ENCODE measurements at places on chromosomes 5 and 9.

- DNase-seq = peak; percentile 68
These were observed 194.4 kb downstream of the RGS3 start for GRCh38 chr9:113657765-113658544.

GRCh38 chr5:72042097-72042496 is 65.2 kb upstream of the MAP1B start:
- DNase-seq = no peak

DNA sequence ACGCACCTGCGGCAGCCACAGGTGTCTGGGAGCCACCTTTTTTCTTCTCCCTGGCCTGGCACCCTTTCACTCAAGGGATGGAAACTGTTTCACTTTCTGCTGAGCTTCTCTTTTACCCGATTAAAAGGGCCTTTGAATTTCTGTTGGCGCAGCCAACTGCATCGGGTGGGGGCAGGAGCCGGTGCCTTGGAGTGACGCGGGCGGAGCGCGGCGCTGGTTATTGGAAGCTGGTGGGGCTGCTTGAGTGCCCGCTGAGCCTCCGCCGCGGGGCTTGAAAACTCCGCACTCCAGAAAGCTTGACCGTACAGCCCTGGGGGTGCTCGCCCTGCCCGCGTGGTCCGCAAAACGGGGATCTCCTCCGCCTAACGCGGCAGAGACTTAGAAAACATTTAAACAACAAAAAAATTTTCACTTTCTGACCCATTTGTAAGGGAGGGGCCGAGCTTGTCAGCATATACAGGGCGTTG is 52.0 kb upstream of the TJP2 start:
- no peak for DNase-seq

GRCh38 chr5:148476302-148476701 is 92.5 kb downstream of the FBXO38 start:
- no peak for DNase-seq

GRCh38 chr5:149380466-149381121 is 1.5 kb upstream of the IL17B start:
- DNase-seq = no peak

DNA sequence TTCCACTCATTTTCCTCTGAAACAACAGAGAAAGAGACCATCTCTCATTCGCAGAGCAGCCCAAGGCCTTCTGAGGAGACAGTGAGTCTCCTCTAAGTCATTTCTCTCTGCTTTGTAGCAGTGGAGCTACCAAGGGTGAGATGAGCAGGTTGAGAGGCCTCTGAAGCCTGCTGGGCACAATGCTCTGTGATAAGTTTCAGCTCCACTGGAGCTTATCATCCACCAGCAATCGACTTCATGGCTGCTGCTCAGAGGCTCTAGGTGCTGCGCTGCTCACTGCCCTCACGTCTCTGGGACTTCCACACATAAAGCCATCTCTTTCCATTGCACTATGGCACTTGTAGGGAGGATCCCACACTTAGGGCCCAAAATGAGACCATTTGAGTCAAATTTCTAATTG is 96.3 kb downstream of the CMYA5 start:
- no peak for DNase-seq

DNA sequence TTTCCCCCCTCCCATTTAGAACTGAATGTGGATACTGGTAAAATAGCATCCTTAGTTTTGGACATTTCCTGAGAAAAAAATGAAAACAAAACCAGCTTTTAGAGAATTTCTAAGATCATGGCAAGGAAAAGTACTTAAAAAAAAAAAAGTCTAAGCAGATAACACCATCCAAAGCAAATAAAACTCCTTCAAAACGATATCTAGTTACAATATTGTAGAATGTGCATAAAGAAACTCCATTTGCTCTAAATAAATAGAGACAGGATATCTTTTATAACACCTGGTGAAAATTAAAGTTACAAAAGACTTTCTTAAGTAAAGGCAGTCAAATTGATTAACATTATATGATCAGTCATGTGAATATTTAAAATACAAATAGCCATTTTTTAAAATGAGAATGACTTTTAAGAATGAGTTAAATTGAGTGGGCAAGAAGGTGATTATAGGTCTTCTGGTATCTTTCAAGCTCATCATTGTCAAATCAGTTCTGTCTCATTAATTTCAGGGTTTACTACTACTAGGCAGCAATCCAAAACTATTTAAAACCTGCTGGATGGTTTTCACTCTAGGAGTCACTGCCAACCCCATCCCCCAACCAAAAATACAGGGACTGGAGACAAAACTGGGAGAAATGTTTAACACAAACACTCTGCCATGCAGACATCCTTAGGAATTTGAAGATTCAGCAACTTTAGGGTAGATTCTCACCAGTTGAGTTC is 382.6 kb downstream of the ADGRV1 start:
- no peak for DNase-seq

GRCh38 chr9:77731930-77732329 is 83.8 kb upstream of the GNA14 start:
- no peak for DNase-seq

DNA sequence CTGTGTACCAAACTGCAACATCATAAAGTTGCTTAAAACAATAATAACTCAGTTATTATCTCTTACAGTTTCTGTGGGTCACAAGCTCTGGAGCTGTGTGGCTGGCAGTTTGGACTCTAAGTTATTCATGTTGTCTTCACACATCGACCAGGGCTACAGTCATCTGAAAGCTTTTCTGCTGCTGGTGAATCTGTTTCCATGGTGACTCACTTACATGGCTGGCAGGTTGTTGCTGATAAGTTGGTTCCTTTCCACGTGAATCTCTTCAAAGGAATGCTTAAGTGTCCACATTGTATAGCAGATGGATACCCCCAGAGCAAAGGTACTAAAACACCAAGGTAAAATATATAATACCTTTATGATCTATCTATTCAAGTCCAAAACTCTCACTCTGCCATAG is 44.8 kb upstream of the CYLC2 start:
- DNase-seq = no peak

- DNase-seq = no peak
These were observed 85.8 kb downstream of the GABRB2 start for GRCh38 chr5:161460741-161461140.

- no peak for DNase-seq
These were observed 374.2 kb upstream of the TYRP1 start for GRCh38 chr9:12318732-12319685.

DNA sequence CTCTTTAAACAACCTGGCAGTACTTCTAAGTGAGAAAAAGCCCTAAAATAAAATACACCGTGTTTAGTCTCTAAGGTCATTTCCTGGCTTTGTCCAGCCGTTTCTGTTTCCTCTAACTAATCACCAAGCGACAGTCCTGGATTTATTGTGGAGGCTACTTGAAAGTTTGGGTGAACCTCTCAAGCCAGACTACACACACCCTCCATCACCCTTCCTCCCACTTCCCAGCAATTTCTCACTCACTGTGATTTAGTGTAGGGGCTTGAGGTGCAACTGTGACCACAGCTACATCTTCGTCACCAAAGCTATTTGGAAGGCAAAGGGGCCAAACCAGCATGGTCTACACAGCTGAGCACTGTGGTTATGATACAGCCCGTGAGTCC is 240.0 kb upstream of the SLC24A2 start:
- DNase-seq = no peak

- DNase-seq = no peak
These were observed 43.2 kb downstream of the RGMB start for GRCh38 chr5:98816582-98817222.

GRCh38 chr5:75668977-75669689 is 48.1 kb downstream of the POC5 start:
- DNase-seq = no peak

- DNase-seq = no peak
These were observed 168.6 kb downstream of the INSYN2B start for GRCh38 chr5:169811680-169812079.

DNA sequence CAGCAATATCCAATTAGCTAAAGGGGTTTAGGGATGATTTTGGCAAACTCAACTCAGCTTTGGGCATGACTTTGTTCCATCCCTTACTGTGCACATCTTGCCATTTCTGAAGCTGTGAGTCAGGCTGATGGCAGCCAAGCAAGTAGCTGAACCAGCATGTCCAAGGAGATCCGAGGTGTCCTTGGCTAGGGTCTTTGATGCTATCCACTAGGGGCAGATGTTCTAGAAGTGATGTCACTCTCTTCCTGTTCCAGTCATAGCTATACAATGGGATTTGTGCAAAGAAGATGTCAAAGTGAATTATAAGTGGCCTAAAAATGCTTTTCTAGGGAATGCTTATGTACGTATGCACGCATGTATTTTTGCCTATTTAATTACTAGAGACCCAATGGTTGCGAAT is 160.8 kb upstream of the PAPPA start:
- DNase-seq = peak; percentile 35

- peak; percentile 56 for DNase-seq
These were observed 102.2 kb upstream of the MOCS2 start for GRCh38 chr5:53211799-53212198.

GRCh38 chr5:73256862-73257261 is 83.9 kb downstream of the TMEM174 start:
- no peak for DNase-seq

GRCh38 chr9:108673386-108673785 is 182.4 kb downstream of the ACTL7B start:
- DNase-seq = peak; percentile 89

DNA sequence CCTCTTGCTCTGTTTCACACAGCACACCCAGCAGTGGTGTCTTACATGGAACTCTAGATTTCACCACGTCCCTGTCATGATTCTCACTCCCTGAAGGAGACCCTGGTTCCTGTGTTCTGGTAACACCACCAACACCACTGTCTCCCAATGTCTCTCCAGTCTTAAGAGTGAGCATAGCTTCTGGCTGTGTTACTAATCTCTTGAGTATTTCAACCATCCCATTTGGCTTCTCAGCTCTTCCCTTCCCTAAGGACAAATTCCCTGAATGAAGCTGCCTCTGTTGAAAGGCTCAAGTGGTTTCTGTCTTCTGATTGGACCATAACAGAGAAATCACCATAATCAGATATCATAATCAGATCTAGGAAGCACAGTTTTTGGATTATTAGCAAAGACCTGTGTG is 311.8 kb downstream of the DNAH5 start:
- no peak for DNase-seq

DNA sequence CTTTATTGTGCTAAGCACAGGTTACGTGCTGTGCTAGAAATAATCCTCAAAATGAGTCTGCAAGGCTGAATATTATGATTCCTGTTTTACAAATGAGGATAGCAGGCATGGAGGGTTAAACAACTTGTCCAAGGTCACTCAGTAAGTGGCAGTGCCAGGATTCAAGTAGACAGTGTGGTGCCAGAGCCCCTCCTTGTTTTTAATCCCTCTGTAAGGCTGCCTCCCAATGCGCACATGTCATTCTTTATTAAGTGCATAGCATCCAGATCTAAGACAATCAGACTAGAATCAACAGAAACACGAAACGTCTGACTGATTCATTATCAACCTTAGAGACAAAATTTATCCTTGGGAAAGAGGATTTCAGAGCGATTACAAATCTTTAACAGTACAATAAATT is 199.6 kb downstream of the SMARCA2 start:
- no peak for DNase-seq

DNA sequence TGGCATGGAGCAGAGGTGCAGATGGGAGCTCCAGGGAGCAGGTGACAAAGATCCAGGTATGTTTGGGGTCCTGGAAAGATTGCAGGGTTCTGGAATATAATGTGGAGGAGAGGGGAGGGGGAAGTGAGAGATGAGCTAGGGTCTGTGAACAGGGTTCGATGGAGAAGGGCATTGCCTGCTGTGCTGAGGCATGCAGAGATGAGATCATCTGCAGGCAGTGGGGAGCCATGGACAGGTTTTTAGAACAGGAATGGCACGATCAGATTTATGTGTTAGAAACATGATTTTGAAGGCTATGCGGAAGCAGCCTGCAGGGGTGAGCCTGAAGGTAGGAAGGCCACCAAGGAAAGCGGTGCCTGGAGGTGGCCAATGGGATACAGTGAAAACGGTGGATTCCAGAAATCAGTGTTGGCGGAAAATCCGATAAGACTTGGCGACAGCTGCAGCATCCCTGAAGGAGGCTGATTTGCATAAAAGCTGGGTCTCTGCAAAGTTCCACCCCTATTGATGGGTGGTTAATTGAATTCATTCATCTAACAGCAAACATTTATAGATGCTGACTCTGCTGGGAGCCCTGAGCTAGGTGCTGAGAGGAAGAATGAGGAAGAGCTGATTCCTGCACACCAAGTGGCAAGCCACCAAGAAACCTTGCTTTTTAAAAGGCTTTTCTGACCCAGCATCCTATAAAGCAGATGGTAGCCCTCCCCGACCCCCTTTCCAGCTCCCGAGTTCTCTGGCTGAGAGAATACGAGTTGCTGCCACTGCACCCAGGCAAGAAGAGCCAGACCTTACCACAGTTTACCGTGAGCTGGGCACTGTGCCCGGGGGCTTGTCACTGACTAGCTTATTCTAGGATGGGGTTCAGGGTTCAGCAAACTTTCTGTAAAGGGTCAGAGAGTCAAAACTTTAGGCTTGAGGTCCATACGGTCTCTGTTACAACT is 139.2 kb upstream of the SMIM23 start:
- no peak for DNase-seq

GRCh38 chr5:175897285-175897684 is 25.9 kb downstream of the CPLX2 start:
- no peak for DNase-seq

DNA sequence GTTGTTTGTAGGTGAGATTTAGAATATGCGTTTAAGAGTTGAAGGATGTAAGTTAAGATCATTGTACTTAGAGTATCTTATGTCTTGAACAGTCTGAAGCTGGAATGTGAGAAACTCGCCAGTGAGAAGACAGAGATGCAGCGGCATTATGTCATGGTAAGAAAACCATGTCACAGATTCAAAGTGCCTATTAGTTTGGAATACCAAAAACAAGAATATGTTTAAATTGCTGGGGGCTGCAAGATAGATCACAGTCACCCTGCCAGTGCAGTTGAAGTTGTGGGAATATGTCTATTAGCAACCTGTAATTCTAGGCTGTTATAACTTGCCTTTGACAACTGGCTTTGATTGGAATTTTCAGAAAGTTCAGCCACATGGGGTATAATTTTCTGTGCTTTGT is 3.0 kb downstream of the TLE4 start:
- DNase-seq = no peak

- no peak for DNase-seq
These were observed 27.5 kb upstream of the DNAH5 start for GRCh38 chr5:13972029-13972428.

- no peak for DNase-seq
These were observed 267.2 kb downstream of the MED10 start for GRCh38 chr5:6111131-6111530.

- DNase-seq = peak; percentile 18
These were observed 45.5 kb downstream of the SPOCK1 start for GRCh38 chr5:137453483-137454080.

DNA sequence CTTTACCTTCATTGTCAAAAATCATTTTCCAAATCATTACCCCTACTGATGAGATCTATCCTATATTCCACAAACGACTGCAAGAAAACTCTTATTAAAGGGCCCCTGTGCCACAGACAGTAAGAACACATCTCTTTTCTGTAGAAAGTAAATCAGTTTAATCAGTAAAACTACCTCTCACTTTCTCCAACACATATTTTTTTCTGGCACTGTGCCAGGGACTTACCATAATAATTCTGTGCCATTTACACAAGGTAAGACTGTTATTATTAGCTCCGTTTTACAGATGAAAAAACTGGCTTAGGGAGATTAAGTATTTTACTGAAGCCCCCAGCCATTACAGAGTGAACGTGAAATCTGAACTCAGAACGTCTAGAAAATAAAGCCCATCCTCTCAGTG is 587.0 kb upstream of the COX7C start:
- no peak for DNase-seq
